ENCODE measurements at places on chromosomes 4 and X. TPM values are rescaled to one million over a fixed set of nuclear protein-coding genes. Genes with fewer than 3 reads are reported as not detected.

Gene CWH43
- not detected for total RNA-seq

Gene RIPPLY1
- total RNA-seq, result not detected

Gene ENAM
- total RNA-seq, result not detected

Gene HSFX4
- not detected for total RNA-seq

Gene SMARCA1
- 23.0 TPM for total RNA-seq

Gene AR
- 0.26 TPM for total RNA-seq
